GM18507 (cell line): ENCODE measurements at places on chromosomes 5 and 9.
A peak's percentile ranks its signal among the peaks of the same experiment; 100 is the strongest.

DNA sequence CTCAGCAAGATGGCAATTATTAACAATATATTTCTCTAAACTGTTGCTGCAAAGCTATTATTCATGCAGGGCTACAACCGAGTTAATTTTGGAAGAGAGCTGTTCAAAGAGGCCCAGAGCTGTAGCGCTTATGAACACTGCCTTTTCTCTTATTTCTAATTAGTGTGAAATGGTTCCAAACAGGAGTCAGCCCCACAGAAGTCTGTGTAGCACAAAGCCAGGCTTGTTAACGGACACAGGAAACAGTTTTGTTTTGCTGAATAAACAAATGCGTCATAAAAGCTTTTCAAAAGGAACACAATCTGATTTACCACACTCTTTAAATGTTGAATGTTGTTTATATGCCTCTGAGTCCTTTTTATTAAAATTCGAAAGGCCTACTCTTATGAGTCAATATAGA is 396.5 kb downstream of the ANXA1 start:
- DNase-seq: no peak

GRCh38 chr9:120792898-120793765 is at the start of gene FBXW2:
FBXW2 (minus strand) TSS chr9:120793416; CDS start chr9:120788258, 5,158 bp downstream.
- DNase-seq: peak; percentile 89

DNA sequence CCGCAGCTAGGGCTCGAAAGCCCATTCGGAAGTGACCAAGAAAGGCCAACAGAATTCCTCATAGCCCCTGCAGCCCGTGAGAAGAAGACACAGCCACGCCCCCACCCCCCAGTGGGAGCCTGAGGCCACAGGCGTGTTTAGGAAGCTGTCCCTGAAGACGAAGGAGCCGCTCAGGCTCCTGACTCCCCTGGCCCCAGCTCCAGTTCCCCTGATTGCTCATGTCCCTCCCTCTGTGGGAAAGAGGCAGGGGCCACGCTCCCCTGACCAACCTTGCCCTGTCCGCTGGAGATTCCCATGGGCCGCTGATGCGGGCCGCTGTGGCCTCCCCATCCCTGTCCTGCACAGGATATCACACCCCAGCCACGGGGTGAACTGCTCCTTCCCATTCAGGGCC is 13.6 kb downstream of the ROPN1L start:
- no peak for DNase-seq

- DNase-seq: no peak
These were observed 164.4 kb downstream of the GIN1 start for GRCh38 chr5:102955488-102955887.

- no peak for DNase-seq
These were observed 39.5 kb downstream of the CACNA1B start for GRCh38 chr9:137917116-137917515.

DNA sequence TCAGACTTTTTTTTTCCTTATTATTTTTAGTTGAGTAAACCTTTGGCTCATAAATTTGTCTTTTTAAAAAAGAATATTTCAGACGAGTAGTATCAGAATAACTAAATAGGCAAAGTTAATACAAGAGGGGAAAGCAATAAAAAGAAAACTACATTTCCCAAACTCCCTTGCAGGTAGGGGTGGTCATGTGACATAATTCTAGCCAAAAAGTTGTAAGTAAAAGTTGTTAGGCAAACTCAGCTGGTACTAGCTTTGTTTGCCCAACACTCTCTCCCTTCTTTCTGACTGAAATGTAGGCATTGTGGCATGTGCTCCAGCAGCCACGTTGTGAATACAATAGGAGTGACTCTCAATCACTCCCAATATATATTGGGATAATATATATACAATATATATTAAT is 20.9 kb downstream of the GIN1 start:
- no peak for DNase-seq
